HT-29 (cell line): ENCODE measurements at places on chromosomes 6 and 20.

- no peak for DNase-seq
These were observed 88.3 kb downstream of the IYD start for GRCh38 chr6:150456902-150457643.

DNA sequence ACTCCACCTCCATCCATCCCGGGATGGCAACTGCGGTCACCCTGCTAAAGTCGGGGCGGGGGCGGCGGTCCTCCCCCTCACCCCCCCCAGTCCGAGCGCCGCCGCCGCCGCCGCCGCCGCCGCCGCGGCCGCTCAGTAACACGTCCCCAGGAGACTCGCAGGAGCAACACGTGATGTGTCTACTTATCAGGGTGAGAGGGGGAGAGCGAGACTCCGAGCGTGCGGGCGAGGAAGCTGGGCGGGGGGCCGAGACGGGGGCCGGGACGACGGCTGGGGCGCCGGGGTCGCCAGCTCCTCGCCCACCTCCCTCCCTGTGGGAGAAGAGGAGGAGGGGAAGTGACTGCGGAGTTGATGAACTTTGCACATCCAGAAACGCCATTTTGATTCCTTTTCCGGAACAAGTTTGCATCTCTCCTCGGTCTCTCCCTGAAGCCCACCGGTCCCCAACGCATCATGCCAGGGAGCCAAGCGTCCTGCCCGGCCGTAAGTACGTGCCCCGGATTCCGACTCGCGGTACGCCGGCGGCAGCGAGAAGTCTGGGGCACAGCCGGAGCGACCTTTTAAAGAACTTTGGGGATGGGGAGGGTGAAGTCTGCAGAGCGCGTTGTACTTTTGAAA, at the start of gene RREB1:
TSS of gene RREB1 (plus strand) at position 384 of the 618 bp plus-strand sequence. CDS start 73,951 bp downstream, outside the sequence.
- peak; percentile 57 for DNase-seq

DNA sequence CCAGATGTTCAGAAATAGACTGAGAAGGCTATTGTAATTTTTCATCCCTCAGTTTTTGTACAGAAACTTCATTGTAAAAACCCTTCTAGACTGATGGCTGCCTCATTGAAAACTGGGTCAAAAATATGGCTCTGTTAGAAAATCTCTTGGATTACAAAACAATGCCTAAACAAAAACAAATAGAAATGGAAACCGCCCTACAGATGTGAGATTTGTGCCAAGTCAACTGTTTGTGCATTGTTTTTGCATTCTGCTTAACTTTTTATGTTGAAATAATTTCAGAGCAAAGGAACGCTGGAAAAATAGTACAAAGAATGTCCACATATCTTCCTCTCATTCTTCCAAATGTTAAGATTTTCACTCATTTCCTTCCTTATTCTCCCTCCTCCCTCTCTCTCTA, 425.1 kb downstream of the FOXA2 start:
- DNase-seq, result no peak

- no peak for DNase-seq
These were observed 96.3 kb downstream of the RFPL4B start for GRCh38 chr6:112443179-112444065.

DNA sequence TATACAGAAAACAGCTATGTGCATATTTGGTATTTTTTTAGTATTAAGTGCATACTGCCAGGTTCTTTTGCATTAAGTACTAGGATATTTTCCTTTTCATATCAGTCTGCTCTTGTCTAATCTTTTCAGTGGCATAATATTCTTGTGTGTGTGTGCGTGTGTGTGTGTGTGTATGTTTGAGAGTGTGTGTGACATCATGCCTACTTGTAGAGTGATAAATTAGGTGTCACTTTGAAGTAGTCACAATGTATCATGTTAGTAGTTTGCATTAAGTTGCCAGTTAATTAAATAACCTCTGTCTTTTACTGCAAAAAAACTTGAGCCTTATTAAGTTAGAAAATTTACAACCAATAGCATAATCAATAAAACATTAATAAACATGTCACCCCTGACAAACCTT, 65.3 kb downstream of the CD83 start:
- no peak for DNase-seq

DNA sequence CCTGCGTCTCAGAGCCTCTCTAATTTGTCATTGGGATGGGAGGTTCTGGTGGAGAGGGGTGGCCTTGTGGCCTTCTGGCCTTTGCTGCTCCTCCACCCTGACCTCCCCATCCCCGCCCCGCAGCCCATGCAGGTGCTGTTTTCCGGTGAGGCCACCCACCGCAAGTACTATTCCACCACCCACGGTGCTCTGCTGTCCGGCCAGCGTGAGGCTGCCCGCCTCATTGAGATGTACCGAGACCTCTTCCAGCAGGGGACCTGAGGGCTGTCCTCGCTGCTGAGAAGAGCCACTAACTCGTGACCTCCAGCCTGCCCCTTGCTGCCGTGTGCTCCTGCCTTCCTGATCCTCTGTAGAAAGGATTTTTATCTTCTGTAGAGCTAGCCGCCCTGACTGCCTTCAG, 171.8 kb upstream of the RNF24 start:
- DNase-seq, result no peak

DNA sequence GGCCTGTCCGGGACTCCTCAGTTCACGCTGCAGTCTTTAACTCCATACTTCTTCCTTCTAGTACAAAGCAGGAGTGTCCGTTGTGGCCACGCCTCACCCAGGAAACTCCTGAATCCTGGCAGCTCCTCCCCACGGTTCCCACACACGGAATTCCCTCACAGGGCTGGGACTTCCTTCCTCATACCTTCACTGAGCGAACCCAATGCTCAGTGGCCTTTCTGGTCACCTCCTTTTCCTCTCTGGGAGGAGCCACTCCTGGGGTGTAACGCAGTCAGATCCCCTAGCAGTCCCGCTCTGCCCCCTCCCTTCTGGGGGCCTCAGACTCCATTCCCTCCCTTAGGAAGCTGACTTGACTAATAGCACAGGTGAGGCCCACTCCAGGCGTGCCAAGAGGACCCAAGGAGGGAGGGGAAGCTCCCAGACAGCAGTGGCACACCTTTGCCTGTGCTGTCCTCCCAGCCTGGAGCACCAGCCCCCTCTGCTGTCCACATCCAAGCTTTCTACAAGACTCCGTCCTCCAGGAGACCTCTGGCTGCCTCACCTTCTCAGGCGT, at the start of gene SLC52A3:
TSS of gene SLC52A3 (minus strand) at position 75 of the 553 bp plus-strand sequence. CDS start 2,726 bp downstream, outside the sequence.
- DNase-seq, result peak; percentile 97

DNA sequence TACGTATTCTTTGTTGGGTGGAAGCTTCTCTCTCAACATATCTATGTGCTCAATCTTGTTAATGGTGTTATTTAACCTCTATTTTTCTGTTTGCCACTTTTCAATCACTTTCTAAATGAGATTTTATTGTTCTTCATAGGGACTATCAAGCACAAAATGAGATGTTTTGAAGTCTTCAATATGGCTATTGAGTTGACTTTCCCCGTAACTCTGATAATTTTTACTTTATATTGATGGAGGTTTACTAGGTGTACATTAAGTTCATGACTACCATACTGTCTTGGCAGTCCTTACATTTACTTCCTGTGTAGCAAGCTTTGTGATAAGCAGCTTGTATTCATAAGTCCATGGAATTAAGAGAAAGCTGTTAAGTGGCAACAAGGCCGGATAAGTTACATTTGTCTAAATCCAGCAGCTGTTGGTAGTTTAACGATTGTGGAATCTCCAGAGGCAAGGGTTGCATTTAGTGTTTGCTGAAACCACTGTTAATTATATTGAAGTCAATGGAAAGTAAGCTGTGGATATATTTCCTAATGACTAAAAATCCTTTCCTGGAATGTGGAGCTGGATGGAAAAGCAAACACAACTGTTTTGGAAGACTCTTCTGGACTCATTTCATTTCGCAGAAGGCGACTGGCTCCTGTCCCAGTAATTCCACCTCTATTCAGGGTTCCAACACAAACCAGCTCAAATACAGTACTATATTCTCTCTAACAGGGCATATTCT, 57.3 kb upstream of the SMIM29 start:
- DNase-seq, result no peak

DNA sequence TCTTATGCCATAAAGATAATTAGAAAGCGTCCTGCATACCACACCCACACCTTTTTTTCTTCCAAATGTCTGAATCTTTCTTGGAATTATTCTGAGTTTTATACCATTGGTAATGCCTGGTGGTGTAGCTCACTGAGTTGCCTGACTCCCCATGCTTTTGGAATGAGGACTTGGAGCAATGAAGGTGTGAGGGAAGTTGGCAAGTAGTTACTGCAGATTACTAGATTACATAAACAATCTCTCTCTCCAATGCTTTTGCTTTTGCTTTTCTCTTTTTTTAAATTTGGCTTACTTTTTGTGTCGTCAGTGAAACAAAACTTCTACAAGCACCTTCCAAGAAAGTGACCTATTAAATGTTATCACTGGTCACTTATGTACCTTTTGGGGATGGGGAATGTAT, 406.1 kb upstream of the SOX4 start:
- no peak for DNase-seq

GRCh38 chr20:37071481-37071911, 24.3 kb downstream of the RBL1 start:
- no peak for DNase-seq

DNA sequence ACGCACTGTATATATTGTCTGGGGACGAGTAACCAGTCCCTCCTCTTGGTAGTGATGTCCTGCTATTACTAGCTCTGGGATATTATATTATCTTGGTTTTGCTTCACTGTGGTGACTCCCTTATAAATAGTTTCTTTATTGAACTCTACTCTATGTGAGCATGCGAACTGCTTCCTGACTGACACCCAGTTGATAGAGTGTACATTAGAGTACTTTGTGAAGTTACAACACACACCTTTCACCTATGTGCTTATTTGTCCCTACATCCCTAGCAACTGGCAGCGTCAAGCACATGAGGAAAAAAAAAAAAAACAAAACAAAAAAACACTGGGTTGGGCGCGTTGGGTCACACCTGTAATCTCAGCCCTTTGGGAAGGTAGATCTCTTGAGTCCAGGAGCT, 67.3 kb upstream of the TENT5A start:
- no peak for DNase-seq

DNA sequence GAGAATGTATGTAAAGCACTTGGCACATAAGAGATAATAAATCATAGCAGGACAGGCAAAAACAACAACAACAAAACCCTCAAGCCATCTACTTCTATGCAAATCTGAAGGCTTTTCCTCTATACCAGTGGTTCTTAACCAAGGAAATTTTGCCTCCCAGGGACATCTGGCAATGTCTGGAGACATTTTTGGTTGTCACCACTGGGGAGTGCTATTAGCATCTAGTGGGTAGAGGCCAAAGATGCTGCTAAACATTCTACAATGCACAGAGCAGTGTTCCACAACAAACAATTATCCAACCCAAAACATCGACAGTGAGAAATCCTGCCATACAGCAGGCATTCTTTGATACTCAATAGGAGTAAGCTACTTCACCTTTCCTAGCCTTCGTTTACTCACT, 28.2 kb downstream of the NDRG3 start:
- peak; percentile 17 for DNase-seq

- no peak for DNase-seq
These were observed at the start of gene DEFB128 for GRCh38 chr20:189611-190010. Gene DEFB128, minus strand, starts transcription at chr20:189711. Its CDS starts 88 bp downstream, at chr20:189623.

DNA sequence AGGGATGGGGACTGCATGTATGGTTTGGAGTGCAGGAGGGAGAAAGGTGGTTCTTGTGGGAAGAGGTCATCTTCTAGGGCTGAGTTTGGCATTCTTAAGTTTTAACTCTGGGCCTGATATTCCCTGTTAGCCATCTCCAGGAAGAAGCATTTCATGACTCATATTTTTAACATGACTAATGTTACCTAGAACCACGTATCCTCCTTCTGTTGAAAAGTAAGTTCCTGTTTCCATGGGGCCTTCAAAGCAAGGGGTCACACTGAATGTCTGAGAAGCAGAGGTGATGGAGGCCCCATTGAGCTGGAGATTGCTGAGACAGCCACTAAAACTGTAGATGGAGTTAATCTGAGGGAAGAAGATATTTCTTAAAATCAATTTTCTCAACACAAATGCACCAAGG, 30.2 kb downstream of the FAM229B start:
- DNase-seq, result peak; percentile 2

GRCh38 chr20:13243826-13244376, 22.8 kb downstream of the ISM1 start:
- no peak for DNase-seq
